ENCODE measurements at places on chromosomes 13 and 19. TPM values are rescaled to one million over a fixed set of nuclear protein-coding genes. Genes with fewer than 3 reads are reported as not detected.

GRCh38 chr19:45477713-45478453, 10.1 kb downstream of the FOSB start:
- no peak for DNase-seq

- DNase-seq, result peak; percentile 90
Measured at GRCh38 chr19:12140545-12141404, 625 bp upstream of the ZNF20 start.

DNA sequence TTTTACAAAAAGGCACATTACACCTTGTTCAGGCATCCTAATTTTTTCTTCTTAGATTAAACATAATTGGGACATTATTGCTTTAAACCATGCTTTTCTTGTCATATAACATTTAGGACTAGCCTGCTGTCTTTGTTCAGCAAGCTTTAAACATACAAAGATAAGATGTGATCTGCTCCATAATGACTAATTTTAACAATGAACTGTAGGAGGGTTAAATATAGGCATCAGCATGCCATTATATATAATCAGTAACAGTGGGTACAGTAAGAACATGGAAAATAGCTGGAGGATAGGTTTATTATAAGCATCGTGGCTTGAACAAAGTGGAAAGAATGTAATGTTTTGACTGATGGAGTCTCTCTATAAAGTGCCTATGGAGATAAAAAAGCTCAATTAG, 661.7 kb downstream of the SLITRK6 start:
- DNase-seq, result no peak

The ZNF480 gene
- 31.3 TPM for total RNA-seq

GRCh38 chr13:62360609-62361008, 945.0 kb upstream of the PCDH20 start:
- no peak for DNase-seq

The LGI4 gene
- 15.1 TPM for total RNA-seq

- no peak for DNase-seq
Measured at GRCh38 chr13:94822356-94822755, 110.0 kb upstream of the SOX21 start.

The ZNF749 gene
- 32.3 TPM for total RNA-seq

- DNase-seq, result no peak
Measured at GRCh38 chr19:46107371-46107770, 17.1 kb downstream of the IGFL3 start.

DNA sequence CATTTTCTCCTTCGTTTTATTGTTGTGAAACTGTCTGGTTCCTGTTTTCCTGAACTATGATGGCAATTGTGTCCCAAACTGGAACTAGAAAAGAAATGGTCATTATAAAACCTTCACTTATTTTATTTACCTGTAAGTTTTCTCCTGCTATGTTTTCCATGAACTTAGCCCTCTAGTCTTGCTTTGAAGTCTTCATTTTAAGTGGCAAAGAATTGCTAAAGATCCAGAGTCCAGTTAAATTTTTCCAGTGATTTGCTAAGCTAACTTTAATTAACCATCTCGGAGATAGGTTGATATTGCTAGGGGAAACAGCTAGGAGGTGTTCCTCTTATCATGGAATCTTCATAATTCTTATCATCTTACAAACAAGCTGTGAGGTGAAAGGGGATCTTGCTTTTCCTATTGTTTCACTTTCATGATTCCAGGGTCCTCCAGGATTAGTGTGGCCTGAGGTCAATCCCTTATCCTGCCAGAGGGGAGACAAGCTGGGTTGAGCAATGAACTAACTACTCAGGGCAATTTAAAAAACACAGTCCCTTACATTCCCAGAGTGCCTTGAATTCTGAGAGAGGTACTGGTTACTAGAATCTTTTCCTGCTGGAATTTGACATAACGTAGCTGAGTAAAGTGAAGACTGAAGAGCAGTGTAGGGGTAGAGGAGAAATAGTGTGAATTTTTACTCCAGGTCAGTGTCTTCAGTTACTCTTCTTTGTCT, 112.5 kb downstream of the ESD start:
- DNase-seq, result no peak
